ENCODE measurements at places on chromosomes 2 and 18.

DNA sequence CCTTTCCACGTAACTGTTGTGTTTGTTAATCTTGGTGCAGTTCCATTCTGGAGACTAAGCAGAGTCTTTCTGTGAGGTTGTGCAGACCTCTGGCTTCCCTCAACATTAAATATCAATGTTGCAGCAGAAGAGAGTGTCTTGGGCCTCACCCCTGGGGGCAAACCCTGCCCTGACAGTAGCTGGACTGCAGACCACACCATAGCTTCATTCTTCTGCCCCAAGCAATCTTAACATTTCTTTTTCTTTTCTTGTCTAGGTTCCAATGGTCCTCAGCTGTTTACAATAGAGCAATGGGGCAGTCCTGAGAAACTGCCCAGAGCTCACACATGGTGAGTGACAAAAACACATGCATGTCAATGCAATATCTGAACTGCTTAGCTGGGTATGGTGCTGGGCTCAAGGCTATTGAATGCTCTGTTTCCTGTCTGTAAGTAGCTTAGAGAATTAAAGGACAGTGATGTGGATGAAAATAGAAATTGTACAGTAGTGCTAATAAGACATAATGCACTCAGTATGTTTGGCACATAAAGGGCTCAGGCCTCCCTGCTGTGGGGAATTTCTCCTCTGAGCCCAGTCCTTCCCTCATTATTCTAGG is 237.6 kb downstream of the ALPK2 start:
- DNase-seq = no peak

DNA sequence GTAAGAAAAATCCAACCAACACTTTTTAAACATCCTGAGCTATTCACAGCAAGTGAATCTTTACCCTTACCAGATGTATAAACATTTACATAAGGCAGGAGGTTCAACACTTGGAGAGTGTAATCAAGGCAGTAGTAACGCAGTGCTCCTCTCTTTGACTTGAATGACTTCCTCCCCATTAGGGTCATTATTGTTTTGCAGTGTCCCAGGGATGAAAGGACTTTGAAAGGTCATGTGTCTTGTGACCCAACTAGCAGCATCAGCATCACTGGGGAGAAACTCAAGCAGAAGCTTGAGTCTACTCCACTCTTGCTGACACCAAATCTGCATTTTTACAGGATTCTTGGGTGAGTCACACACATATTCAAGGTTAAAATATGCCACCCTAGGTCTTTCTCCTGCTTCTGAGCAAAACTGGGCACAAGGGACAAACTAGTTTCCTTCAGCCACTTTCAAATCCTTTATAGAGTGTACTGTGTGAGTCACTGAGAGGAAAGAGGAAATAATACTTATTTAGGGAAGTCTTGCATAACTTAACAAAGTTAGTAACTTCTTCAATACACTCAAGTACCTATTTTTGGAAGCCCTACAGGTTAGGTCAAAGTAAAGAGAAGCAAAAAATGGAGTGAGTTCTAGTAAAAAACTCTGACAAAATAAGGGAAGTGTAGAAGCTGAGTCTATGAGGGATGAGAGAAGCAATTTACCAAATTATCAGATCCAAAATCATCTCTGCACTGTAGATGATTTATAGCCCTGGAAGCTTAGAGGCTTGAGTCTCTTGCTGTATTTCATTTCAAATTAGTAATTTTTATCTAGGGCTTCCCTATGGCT is 51.0 kb upstream of the EML4 start:
- DNase-seq = no peak

DNA sequence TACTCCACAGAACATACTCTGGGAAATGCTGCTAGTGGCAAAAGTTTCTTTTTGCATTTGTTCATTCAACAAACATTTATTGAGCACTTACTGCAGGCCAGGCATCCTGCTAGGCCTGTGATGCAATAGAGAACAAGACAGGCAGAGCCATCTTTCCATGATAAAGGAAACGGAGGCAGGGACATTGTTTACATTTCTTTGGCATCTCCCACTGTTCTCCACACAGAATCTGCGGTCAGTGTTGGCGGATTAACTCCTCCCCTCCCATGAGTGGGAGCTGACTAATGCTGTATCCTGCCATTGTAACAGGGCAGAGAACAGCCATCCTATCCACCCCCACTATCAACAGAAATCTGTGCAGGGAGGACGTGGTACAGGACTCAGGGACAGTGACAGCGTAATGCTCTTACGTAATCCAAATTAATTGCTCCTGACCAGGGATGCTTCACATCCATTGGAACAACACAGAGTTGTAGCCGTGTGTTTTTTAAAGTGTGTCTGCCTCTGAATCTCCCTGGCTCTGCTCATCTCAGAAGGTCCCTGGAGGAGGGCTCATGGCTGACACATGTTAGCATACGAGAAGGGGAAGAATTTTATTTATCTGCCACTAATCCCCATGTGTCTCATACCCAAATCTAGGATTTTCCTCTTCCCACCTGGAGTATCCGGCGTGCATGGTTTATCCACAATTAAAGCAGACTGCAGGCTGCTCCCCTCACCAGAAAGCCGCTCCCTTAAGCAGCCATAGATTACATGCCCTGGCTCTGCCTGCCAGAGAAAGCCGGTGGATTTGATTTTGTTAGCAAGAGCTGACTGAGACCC is 32.3 kb downstream of the STEAP3 start:
- DNase-seq = no peak

DNA sequence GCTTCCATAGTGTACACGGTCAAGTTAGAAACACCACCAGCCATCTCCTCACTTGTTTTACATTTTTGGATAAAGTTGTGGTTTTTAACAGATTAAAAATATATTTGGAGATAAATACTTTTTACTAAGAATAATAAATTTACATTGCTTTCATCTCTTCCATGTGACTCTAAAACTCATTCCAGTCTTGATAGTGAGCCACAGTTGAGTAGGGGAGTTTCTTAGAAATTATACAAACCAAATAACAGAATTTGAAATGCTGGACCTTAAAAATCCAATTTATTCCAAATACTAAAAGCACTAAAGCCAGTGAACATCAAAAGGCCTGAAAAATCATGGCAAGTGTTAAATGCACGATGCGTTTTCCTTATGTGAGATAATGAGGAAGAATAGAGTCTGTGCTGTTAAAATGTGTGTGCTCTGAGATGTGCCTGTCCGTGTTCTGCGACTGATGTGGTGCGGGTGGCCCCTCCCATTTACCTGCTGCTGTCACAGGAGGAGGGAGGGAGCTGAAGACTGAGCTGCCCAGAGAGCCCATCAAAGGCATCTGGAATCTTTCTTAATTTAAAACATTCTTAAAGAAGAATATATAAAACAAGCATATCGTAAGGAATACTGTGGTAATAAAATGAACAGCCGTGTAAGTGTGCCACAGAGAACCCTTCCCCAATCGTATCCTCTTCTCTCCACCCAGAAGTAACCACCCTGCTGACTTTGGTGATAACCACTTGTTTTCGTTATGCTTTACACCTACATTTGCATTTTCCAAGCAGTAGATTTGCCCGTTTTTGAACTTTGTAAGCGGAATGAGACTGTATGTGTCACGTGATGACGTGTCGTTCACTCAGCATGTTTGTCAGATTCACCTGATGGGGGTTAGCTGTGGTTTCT is 57.0 kb upstream of the TXNDC2 start:
- no peak for DNase-seq

- no peak for DNase-seq
Measured at GRCh38 chr18:25876330-25876948, 214.0 kb downstream of the SS18 start.

GRCh38 chr18:42339372-42339771 is 384.3 kb downstream of the PIK3C3 start:
- no peak for DNase-seq

DNA sequence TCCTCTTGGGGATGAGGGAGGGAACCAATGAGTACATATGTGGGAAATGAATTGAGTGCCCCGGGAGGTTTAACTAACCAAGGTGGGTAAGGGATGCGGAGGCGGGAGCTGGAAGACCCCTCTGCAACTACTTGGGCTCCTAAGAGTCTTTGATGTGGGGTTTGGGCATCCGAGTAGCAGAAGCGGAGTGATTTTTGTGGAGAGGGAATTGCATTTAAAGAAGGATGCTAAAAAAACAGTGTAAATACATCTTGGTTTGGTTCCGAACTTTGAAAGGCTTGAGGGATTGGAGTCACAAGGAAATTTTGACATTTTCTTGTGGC is 215.7 kb downstream of the MCFD2 start:
- DNase-seq = no peak

DNA sequence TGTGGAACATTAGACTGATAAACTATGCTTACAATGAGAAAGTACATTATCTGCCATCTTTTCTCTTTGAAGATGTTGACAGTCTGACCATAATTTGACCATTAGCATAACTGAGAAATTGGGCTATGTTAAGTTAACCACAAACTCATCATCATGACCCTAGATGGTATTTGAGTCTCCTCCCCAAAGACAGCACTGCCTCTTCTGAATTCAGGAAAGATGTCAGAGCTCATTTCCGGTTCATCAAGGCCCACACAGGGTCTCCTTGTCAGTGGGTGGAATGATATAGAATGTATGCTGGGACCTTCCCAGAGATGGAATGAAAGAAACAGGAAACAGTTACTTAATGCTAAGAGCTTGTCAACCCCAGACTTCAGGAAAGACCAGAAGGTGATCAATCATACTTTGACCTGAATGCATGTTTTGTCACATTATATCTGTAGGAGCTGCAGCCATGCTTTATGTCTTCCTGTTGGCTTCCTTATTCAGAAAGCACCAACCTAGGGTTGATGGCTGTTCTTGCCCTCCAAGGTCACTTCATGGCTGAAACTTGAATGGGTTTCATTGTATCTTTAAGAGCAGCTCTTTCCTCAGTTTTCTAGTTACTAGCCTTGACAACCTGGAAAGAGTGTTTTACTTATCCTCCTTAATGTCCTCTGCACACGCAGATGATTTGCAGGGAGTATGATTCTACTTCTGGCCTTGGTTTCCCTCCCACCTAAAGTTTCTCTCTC is 99.1 kb upstream of the NEUROD1 start:
- no peak for DNase-seq

DNA sequence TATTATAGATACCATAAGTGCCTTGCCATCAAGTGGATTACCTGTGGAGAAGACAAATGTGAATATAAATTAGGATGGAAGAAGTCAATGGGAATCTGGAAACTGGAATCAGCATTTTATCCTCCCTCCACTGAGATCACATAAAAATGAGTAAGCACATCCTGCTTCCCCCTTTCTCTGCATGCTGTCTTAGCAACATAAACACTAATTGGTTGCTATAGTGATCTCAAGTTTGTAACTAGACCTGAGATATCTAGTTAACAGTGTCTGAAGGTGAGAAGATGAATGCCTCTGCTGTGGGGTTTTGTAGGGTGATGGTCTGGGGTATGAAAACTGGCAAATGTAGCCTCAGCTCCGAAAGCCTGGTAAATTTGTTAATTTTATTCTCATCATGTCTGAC is 1357.5 kb upstream of the CELF4 start:
- DNase-seq = no peak

DNA sequence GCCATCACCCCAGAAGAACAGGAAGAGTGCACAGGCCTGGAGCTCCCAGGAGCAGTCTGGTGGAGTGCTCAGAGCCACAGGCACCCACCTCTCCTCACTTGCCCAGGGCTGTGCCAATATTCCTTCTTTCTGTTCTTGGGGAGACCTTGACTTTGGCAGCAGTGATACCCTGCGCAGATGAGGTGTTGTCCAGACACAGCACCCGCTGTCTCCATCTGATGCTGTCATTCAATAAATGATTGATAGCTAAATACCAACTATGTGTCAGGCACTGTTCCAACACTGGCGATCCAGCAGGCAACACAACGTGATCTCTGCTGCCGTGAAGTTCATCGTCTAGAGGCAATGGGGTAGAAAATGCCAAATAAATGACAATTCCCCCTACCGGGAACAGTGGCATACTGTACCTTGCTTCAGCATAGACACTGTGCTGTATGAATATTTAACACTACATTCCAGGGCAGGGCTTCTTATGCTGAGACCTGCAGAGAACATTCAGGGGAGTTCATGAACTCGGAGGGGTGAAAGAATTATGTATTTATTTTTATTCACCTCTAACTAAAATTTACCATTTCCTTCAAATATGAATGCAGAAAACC is 320.5 kb upstream of the NCKAP5 start:
- no peak for DNase-seq

DNA sequence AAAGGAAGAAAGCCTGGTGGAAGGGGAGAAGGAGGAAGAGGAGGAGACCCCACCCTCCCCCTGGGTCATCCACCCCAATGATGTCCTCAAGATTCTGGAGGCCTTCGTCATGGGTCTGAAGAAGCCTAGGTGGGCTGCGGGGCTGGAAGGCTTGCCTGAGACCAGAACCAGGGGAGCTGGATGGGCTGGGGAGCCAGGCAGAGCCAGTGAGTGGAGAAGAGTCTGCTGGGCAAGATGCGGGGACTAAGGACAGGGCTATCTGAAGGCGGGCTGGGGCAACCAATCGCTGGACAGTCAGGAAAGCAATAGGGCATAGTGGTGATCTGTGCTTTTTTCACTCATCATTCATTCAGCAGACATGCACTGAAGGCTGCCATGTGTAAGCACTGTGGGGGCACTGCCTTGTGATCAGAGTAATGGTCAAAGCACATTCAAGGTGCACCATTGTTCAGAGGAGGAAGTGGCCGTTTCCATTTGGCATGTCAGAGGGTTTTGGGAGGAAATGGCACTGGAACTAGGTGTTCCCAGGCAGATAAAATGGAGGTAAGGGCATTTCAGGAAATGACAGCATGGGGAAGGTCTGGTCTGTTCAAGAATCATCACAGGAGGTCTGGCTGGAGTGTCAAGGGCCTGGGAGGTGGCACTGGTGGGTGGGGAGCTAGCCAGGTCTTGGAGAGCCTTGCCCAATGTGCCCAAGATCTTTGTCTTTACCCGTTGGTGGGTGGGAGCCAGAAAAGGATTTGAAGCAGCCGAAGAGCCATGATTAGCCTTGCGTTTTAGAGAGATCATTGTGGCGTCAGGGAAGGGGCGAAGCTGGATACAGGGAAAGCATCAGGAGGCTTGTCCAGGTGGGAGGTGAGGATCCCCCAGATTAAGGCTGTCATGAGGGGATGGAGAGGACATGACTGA is 24.2 kb downstream of the OTOF start:
- no peak for DNase-seq

GRCh38 chr18:32879497-32879896 is 106.7 kb upstream of the KLHL14 start:
- DNase-seq = no peak

DNA sequence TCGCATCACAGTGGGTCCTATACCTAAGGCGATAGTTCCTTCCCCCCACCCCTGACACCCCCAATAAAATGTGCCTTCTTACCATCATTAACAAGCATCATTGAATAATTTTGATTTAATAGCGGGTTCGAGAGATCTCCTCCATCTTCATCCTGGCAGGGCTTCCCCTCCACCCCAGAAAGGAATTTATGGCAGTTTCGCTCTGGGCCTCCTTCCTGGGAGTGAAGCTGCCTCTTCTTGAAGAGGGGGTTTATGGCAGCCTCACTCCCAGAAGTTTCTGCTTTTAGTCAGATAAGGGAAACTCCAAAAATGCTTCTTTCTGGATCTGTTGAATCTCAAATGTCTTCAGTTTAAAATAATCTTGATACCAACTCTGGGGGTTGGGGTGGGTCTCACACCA is 45.7 kb downstream of the RRM2 start:
- DNase-seq = no peak

DNA sequence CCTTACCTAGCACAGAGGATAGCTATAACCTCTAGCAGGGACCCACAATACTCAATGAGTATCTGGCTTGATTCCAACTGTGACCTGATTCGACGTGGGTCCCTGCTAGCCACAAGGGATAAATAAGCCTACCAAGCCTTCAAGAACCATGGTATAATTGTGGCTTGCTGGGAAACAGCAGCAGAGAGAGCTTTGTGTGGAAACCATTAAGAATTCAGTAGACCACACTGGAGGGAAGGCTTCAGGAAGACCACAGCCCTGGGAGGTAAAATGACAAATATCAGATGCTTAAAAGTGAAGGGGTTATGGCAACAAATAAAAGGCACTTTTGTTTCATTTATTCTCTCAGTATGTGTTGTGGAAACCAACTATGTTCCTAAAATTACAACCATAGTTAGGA is 82.6 kb upstream of the WIPF1 start:
- DNase-seq = no peak

Data from sciatic nerve (tissue), 2 donors.